ENCODE measurements at places on chromosomes 12 and 14.

DNA sequence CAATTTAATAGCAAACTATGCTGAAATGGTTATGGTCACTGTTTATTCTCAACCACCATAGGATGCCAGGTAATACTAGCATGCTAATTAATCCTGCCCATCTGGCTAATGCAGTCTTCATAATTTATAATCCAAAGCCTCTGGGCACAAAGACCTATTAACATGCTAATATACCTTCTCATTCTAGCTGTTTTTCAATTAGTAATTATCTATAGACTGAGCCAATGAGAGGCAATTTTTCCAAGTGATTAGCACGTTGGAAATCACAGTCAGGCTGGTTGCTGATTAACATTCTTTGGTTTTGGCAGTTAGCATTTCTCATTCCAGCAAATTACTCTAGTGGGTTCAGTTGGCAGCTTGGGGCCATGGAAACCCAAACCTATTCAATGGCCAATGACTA is 357.2 kb downstream of the SEC23A start:
- no peak for DNase-seq

DNA sequence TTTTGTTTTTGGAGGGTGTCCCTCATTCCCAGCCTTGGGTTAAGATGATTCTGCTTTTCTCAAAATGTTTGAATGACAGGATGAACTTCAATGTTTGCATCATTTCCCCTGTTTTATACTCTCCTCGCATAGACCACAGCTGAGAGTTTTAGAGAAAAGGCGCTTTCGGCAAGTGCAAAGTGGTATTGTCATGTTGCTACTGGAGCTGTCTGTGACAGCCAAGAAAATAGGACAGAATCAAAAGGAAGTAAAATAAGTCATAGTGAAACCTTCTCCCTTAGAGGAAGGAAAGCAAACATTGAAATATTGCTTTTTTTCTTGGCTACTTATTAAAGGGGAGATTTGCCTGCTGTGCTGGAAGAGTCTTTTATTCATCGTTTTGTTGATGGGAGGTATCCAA is 33.5 kb upstream of the ARHGAP5 start:
- no peak for DNase-seq

GRCh38 chr14:34875031-34875922 is at the start of gene BAZ1A:
Gene BAZ1A (minus strand): TSS chr14:34875360. CDS start chr14:34874604, 756 bp downstream.
- peak; percentile 85 for DNase-seq

GRCh38 chr14:31203414-31203742 is 4.2 kb downstream of the HECTD1 start:
- DNase-seq, result no peak

DNA sequence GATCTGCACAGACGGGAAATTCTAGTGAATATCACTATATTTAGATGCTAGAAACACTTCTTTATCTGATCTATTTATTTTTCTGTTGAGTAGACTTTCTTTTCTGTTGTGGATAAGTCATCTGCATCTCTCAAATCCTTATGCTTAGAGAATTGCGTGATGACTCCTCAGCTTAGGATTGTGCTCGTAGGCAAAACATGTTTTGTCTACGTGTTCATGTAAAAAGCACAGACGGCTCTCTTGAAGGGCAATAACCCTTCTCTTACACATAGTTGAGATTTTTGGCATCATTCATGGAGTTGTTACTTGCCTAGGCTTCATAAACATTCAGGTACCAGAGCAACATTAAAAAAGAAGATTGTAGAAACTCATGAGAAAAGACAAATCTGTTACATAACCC is 18.6 kb downstream of the PPFIBP1 start:
- DNase-seq, result no peak

DNA sequence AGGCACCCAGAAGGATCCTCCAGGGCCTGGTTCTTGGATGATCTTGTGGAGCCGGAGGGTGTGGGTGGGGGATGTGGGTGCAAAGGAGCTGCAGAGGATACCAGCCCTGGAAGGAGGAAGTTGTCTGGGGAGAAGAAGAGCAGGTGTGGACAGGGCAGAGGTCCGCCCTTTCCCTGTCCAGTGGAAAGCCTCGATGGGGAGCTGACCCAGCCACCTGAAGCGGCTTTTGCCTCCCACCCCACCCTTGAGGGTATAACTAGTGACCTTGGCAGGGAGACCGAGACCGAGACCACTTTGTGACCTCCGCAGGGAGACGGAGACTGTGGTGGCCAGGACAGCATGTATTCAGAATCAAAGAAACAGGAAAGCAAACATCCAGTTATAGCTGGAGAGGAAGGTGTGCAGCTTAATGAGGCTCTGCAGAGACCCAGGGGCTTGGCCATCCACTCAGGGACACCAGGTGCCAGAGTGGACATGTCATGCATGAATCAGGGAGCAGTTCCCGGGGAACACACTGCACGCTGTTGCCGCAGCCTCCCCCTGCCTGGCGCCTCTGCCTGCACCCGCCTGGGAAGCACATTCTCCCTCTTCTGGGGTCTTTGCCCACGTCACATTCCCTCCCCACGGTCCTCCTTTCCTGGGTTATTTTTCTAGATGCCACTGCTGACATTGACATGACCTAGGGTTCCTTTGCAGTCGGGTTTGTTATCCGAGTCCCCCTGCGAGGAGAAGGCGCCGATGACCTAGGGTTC is 87.7 kb downstream of the ADGRD1 start:
- DNase-seq, result no peak

GRCh38 chr14:69079747-69080146 is 73.2 kb downstream of the DCAF5 start:
- no peak for DNase-seq

DNA sequence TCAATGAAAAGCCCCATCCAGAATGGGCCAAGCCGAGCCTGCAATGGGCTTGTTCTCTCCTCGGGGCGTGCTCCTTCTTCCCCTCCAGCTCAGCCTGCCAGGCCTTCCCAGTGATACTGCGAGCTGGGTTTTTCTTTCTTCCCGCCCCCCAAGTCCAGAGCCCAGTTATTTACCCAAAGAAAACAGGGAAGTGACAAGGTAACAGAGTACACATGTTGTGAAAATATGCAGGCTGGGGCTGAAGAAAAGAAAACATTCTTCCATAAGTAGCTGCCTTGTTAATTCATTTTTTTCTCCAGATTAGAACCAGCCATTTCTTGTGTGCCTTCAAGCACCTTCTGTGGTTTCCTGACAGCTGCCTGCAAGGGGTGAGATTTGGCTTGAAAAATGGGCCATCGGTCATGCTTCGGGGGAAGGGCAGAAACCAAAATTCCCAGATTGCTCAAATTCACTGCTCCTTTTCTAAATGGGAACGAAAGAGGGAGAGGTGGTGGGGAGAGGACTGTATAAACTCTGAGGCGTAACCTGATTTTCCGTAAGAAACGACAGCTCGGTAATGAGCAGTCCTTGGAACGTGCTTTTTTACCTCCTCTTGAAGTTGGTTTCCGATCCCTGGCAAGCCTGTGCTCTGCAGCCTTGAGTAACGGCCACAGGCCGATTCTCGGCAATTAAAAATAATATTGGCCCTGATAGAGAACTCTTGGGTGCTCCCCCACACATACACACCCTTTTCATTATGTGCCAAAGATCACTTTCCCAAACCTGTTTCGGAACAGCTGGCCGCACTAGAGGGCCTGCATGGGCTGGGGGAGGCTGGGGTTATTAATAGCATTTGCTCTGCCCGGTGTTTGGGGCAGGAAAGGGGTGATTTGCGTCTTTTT is 229.4 kb downstream of the ZFP36L1 start:
- DNase-seq, result no peak

DNA sequence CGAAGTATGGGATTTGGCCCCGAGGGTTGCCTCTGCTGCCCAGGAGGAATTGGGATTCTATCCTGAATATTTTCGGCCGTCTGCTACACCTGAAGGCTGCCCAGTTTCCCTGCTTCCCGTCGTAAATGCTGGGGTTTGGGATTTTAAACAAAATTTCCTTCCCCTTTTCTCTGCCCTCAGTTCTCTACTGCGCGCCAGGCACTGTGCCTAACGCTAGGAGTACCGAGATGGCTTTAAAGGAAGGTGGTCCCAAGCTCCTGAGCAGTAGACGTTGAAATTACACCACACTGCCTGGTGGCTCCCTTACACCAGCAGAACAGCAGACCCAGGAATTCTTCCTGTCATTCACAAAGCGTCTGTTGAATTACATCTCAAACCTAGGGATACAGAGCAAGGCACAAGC is 566 bp upstream of the PRDM4 start:
- no peak for DNase-seq

GRCh38 chr12:77064896-77065360 is 441 bp downstream of the E2F7 start:
- DNase-seq, result no peak

GRCh38 chr12:39125566-39125965 is 220.2 kb upstream of the CPNE8 start:
- no peak for DNase-seq

DNA sequence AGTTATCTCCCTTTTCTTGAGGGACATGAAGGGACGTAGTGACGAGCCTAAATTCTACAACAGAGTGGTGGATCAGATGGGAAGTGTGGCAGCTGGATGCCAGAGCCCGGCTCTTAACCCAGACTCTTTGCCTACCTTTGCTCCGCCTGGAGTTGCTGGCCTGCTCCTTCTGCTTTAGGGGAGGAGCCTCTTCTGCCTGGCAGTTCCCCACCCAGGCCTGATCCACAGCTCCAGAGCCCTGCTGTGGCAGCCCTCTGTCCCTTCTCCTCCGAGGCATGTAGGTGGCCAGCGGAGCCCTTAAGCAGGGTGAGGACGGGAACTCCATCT is 2.3 kb upstream of the PRPH start:
- no peak for DNase-seq

DNA sequence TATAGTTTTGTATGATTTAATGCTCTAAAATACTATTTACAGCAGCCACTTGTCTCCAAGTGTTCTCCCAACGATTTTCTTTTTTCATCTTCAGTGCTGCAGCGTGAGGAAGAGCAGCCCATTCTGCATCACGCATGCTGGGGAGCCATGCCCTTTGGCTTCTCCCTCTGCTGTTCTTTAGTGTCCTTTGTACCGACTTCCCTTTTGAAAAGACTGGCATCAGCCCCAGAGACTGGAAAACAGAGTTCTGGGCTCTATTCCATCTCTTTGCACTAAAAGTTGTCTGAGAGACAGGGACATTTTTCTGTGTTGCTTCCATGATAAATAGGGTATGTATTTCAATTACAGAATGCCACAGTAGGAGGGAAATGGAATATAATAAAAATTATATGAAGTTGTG is 105.1 kb downstream of the RERG start:
- no peak for DNase-seq

GRCh38 chr12:127509066-127509778 is 757.7 kb upstream of the TMEM132C start:
- DNase-seq, result no peak

DNA sequence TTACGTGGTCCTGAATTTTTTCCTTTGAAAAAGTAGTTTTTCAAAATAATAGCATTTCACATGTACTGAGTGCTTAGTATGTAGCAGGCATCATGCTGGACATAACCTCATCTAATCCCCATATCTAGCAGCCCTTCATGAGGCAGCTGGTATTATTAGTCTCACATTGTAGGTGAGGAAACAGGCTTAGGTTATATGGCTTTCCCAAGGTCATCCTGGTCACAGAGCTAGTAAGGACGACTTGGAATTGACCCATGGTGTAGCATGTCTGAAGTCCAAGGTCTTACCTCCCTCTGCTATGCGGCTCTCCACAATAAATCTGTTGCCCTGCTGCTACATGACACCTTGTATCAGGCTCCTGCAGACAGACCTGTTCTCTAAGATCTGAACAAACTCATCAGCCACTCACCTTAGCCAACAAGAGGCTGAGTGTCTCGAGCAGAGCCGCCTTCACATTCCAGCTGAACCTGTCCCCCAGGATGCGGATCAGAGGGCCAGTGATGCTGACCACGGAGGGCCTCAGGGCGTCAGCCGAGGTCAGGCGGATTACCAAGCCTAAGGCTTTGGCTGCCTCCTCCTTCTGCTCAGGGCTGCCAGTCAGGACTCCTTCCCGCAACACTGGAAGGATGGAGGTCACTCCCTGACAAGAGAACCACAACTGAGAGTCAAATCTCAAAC is 19.7 kb upstream of the RAB35 start:
- no peak for DNase-seq

DNA sequence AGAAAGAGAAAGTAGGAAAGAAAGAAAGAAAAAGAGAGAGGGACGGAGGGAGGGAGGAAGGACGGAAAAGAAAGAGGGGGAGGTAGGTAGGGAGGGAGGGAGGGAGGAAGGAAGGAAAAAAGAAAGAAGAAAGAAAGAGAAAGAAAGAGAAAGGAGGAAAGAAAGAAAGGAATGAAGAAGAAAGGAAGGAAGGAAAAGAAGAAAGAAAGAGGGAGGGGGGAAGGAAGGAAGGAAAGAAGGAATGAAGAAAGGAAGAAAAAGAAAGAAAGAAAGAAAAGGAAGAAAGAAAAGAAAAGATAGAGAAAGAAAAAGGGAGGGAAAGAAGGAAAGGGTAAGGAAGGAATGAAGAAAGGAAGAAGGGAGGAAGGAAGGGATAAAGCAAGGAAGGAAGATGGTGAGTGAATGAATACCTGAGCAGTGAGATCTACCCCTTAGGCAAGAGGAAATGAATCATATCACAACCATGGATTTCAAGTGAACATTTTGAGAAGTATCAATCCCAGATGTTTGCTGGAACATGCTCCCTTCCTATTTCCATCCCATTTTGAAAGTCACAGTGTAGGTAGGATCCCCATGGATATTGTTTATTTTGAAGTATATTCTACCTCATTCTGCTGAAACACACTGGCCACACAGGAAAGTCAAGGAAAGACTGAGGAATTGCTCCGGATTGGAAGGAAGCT is 639.4 kb upstream of the TBX3 start:
- no peak for DNase-seq

- DNase-seq, result no peak
Measured at GRCh38 chr14:59450716-59451115, 14.5 kb downstream of the GPR135 start.

- no peak for DNase-seq
Measured at GRCh38 chr12:132142679-132143335, 1.3 kb downstream of the DDX51 start.

DNA sequence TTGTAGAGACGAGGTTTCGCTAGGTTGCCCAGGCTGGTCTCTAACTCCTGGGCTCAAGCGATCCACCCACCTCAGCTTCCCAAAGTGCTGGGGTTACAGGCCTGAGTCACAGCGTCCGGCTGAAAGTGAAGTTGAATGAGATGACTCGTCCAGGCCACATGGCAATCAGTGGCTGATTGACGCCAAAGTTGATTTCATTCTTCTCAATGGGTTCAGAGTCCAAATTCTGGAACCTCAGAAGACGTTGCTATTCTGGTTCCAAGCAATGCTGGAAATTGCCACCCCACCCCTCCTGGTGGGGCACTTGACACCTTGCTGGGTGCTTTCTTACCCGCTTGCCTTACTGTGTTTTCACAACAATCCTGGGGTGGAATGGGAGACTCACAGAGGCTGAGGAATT is 14.9 kb downstream of the ABCB9 start:
- no peak for DNase-seq

DNA sequence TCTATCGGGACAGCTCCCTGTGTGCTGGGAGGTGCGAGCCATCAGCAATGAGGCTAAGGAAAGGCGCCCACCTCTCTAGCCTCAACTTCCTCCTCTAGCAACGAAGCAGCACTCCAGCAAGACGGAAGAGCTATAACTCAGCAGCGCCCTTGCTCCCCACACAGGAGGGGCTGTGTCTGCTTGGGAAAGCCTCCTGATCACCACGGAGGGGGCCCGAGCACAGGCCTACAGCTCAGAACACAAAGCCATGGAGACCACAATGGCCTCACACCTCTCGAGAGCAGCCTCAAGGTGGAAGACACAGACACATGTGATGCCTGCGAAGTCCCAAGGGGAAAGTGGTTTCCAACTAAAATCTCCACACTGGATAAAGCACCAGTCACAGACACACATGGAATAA is 60.4 kb downstream of the CDC42BPB start:
- DNase-seq, result no peak

GRCh38 chr12:99066726-99067125 is 421.6 kb downstream of the APAF1 start:
- no peak for DNase-seq

GRCh38 chr14:103819503-103820307 is 27.7 kb downstream of the PPP1R13B start:
- DNase-seq, result no peak
